ENCODE measurements at places on chromosomes 2 and 18. TPM values are rescaled to one million over a fixed set of nuclear protein-coding genes. Genes with fewer than 3 reads are reported as not detected.
A peak's percentile ranks its signal among the peaks of the same experiment; 100 is the strongest.

The RNF125 gene
- 3.5 TPM for total RNA-seq

The ABCB11 gene
- 1.1 TPM for total RNA-seq

The CHRND gene
- not detected for total RNA-seq

The ASAP2 gene
- 18.2 TPM for total RNA-seq

The ALK gene
- 0.21 TPM for total RNA-seq

The IGFBP2 gene
- total RNA-seq: 185 TPM

The BCS1L gene
- total RNA-seq: 33.3 TPM

DNA sequence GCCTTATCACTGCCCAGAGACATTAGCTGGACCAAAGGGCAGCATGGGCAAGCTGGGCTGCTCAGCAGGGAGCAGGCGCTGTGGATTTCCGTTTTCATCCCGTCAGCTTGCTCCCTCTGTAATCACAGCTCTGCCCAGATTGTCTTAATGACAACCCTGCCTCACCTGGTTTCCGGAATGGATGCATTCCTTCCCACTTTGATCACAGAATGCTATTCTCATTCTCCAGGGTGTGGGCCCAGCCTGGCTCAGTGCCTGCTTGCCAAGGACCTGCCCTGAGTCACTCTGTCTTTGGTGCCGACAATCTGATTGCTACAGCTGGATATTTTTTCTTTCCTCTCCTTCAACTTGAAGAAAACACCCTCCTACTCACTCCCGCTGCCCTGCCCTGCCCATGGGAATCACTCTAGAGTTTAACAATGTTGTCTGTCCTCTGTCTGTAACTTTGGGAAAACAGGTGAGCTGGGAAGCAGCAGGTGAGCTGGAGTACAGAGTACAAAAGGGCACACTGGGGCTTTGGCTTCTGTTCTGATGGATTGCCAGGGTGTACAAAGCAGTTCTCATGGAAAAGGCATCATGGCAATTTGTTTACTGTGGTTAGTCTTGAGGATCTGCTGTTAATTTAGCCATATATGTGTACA lies 27.2 kb upstream of the FAM136A start:
- no peak for DNase-seq

DNA sequence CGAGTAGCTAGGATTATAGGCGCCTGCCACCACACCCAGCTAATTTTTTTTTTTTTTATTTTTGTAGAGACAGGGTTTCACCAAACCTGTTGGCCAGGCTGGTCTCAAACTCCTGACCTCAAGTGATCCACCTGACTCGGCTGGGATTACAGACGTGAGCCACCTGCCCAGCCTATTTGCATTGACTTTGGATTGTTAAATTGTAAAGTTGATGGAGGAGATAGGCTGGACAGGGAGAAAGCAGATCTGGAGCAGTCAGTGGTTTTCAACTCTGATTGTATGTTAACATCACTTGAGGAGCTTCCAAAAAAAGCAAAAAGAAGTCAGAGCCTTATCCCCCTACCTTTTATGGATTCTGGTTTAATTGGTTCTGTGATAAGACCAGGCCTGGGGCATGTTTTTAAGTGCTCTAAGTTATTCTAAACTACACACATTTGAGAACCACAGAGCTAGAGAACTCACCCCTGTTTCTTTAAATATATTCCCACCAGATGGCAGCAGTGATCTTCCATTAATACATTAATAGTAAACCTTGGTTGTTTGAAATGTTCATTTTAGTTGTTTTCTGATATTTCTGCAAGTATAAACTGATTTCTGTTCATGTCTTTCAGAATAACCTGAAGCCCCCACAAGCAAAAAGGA lies 7.5 kb downstream of the C2orf49 start:
- DNase-seq: no peak

DNA sequence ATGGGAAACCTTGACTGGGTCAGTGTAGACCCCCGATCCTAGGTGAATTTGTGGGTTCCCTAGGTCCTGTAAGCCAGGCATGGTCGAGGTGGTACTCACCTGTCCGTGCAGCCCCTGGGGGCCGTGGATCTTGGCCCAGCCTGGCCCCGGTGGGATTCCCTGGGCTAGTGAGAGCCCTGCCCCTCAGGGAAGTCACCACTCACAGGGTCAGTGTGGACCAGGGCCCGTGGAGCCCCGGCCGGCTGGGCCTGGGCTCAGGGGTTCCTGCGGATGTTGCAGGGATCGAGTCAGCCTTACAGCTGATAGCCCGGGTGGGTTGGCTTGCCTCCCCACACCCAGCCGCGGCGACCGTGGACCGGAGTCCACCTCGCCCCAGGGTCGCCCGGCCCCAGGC lies 528 bp downstream of the ATG9A start:
- DNase-seq: no peak

GRCh38 chr2:152879275-152879674 lies 160.9 kb downstream of the ARL6IP6 start:
- DNase-seq: no peak

DNA sequence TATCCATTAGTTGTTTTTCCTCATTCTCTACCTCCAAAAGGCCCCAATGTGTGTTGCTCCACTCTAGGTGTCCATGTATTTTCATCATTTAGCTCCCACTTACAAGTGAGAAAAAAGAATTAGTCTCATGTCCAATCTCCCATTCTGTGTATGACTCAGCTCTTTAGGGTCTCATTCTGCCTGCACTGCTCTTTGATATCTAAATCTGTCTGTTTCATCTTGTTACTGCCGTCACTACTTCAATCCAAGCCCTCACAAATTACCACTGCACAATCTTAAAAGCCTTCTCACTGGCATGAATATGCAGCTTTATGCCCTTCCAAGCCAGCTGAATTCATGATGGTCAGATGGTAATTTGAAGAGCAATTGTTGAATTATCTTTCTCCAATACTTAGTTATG lies 480.5 kb downstream of the TRIB2 start:
- no peak for DNase-seq

DNA sequence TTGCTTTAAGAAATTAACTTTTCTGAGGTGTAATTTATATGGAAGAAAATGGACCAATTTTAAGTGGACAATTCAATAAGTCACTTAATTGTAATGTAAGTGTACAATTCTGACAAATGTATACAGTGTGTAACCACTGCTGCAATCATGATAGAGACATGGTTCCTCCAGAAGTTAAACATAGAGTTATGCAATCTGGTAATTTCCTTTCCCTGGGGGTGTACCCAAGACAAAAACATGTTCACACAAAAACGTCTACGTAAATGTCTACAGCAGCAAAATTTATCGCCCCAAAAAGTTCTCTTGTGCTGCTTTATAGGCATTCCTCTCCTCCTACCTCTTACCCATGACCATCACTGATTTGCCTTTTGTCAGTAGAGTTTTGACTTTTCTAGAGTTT lies 141.5 kb downstream of the AQP4 start:
- DNase-seq: no peak

- DNase-seq: no peak
Measured at GRCh38 chr2:69021727-69022126, 8.7 kb downstream of the ANTXR1 start.

DNA sequence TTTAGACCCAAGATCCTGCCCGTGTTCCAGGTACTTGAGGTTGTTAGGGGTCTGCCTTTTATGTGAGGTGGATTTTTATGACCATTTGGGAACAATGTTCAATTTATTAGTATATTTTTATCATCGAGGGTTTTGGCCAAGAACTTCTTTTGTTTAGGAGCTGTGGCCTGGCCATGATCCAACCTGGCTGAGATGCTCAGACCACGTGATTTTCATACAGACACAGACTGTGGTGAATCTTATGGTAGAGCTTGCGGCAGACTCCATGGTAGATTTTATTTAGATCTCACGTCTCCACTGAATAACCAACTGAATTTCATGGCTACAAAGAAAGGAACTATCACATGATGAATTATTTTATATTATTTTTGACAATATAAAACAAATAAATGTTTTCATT lies 405.5 kb upstream of the VWC2L start:
- no peak for DNase-seq

DNA sequence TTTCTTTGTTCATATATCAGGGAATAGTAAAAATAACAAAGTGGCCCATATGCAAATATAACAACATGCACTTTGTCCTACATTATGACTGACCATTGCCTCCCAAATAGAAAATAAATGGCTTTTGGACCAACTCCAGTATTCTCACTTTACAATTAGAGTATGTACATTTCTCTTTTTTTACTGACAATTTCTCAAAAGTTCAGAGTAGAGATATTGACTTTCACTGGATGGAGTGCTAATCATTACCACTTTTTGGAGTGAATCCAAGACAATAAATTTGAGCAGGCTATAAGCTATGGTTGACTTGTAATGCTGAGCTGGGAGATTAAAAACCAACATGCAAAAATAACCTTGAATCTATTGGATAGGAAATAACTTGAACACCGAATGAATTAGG lies 987.4 kb downstream of the SUCLG1 start:
- DNase-seq: no peak

DNA sequence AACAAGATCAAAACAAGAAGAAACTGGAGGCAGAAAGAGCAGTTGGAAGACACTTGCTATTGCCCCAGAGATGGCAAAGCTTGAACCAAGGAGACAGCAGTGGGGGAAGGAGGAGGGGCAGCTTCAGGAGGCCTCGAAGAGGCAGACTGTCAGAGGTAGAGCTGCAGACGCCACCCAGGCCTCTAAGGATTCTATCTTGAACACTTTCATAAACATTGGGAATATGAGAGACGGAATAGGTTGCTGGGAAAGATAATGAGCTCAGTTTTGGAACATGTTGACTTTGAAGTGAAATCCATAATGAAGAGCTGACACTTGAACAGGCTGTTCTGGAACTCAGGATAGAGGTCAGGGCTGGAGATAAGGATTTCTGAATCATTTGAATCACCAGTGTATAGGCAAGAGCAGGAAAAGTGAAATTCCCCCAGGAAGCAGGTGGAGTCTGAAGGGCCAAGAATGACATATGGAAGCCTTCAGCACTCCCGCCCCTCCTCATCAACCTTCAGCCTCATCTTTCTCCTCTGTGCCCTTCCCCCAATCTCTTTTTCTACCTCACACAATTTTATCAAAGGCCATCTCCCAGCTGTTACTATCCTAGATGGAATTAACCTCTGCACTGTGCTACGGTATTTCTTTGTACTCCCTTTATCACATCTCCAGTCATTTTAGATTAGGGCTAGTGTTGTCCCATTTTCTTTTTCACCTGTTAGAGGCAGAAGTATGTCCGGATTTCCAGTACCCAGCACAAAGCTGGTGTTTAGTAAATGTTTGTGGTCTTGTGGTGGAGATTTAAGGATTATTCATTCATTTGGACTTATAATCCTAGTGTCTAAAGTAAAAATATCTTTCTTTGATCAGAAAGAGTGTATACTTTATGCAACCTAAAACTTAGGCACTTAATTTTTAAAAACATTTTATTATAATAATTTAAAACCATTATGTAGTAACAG lies 47.5 kb upstream of the RTN4 start:
- DNase-seq: no peak

DNA sequence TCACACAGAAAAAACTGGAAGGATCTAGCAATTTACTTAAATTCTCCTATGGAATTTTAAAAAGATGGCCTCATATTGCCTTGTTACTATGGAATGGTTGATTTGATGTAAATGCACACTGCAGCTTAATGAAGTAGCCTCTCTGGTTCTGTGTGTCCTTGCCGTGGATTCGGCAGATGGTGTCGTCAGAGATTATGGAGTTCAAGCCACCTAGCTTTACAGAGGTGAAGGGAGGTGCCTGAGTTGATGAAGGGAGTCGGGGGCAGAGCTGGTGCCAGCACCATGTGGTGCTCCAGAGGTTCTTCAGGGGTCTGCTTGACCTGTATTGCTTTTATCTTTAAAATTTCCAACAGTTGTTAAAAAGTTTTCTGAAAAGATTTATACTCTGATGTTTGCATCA lies 48.8 kb downstream of the ASAP2 start:
- no peak for DNase-seq

GRCh38 chr2:216756435-216756834 lies 61.1 kb upstream of the IGFBP5 start:
- DNase-seq: no peak

GRCh38 chr2:170744248-170745002 lies 25.8 kb upstream of the ERICH2 start:
- no peak for DNase-seq

- DNase-seq: no peak
Measured at GRCh38 chr18:9552616-9553015, 61.7 kb downstream of the PPP4R1 start.

DNA sequence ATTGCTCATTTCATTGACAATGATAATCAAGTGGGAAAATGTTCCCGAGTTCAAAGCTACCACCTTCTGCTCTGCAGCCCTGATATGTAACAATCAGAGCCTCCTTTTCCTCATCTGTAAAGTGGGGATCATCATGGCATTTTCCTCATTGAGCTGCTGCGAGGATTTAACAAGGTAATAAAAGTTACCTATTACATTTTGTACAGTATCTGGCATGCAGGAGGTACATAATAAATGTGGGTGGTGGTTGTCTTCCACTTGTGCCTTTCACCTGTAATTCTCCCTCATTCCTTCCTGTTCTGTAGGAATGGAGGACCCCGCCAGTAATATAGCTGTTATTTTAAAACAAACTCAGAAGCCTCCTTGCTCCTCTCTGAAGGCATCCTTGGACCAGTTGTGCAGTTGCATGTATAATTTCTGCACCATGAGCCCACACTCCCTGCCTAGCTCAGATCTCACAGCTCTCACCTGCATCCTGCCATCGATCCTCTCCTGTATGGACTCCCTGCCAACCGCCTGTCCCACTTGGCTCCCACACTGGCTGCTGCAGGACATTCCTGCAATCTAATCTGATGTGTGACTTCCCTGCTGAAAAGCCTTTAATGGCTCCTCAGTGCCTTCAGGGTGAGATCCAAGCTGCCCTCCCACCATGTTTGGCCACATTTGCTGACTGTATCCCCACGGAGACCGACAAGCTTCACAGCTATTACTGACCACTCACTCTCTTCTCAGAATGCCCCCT lies 350.4 kb downstream of the EN1 start:
- DNase-seq: no peak

- DNase-seq: no peak
Measured at GRCh38 chr2:143909577-143910353, 610.2 kb downstream of the ZEB2 start.

GRCh38 chr18:68428661-68429060 lies 286.2 kb downstream of the TMX3 start:
- no peak for DNase-seq

- no peak for DNase-seq
Measured at GRCh38 chr2:220502539-220502938, 875.1 kb downstream of the SLC4A3 start.

DNA sequence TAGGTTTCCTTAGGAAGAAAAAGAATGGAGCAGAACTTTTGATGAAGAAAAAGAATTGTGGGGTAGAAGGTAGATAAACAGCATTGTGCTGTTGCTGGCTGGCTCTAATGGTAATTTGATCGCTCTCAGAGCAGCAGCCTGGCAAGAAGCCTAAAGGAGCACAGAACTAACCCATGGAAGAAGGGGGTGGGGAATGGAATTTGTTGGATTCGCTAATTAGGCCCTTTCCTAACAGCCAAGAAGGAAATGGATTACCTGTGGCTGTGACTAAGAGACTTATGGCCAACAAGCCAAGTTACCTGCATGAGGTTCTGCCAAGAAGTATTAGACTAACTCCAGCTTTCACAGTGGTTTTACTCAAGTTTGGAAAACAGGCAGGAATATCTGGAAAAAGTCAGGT lies 210.6 kb downstream of the IKZF2 start:
- peak; percentile 24 for DNase-seq

DNA sequence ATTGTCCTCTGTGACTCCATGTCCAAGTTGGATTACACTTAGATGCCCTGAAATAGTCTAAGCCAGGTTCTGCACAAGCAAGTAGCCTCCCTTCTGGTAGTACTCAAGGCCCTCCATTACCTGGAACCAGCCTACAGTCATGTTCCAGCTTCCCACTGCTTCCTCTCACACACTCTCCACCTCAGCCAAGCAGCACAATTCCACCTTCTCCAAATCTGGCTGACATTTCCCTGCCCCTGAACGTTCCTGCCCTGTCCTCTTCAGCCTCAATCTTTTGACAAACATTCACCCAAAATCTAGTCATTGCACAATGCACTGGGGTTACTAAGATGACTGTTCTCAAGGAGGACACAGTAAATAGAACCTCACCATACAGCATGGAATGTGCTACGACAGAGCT lies 95.3 kb upstream of the KLHL29 start:
- no peak for DNase-seq
